ENCODE measurements at places on chromosomes 12 and 14.

- no peak for DNase-seq
Observed at GRCh38 chr14:61710853-61711817, 15.8 kb downstream of the HIF1A start.

- no peak for DNase-seq
Observed at GRCh38 chr12:68970951-68971350, 38.0 kb upstream of the CPM start.

DNA sequence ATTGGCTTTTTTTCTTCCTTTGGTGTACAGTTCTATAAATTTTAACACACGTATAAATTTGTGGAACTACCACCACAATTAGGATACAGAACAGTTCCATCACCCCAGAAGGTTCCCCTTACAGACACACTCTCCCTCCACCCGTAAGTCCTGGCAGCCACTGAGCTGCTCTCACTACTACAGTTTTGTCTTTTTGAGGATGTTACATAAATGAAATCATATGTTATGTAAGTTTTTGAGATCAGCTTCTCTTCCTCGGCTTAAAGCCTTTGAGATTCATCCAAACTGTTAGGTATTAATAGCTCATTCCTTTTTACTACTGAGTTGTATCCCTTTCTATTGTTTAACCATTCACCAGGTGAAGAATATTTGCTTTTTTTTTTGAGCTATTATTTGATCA lies 74.3 kb upstream of the SLC24A4 start:
- no peak for DNase-seq

DNA sequence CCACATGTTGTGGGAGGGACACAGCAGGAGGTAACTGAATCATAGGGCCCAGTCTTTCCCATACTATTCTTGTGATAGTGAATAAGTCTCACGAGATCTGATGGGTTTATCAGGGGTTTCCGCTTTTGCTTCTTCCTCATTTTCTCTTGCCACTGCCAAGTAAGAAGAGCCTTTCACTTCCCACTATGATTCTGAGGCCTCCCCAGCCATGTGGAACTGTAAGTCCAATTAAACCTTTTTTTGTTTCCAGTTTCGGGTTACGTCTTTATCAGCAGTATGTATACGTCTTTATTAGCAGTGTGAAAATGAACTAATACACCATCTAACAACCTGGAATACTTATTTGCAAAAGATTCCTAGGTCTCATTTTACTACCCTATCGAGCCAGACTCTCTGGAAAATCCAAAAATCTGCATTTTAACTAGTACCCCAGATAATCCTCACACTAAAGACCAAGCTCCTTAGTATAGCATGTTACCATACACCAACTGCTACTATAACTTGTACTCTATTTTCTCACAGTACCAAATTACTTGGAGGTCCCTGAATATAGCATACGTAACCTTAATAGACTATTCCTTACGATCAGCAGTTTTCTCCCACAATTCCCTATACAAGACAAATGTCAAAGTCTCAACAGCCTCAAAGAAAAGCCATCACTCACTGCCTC lies 11.5 kb downstream of the GTF2A1 start:
- no peak for DNase-seq

- DNase-seq: peak; percentile 23
Observed at GRCh38 chr14:104753528-104754212, 723 bp downstream of the SIVA1 start.

- no peak for DNase-seq
Observed at GRCh38 chr12:15114501-15114900, 106.7 kb downstream of the RERG start.

DNA sequence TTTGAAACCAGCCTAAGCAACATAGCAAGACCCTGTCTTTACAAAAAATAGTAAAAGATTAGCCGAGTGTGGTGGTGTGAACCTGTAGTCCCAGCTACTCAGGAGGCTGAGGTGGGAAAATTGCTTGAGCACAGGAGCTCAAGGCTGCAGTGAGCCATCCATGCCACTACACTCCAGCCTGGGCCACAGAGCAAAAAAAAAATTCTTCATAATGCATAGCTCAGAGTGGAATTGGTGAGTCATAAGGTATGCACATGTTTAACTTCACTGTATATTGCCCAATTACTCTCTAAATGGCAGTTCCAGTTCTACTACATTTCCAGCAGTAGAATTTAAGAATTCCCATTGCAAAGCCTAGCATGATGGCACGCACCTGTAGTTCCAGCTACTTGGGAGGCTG lies 26.8 kb upstream of the CLIP1 start:
- DNase-seq: peak; percentile 25

GRCh38 chr12:100414739-100415138 lies 57.9 kb downstream of the SLC17A8 start:
- DNase-seq: no peak

GRCh38 chr12:50326590-50327284 lies 43.4 kb upstream of the LIMA1 start:
- no peak for DNase-seq

- no peak for DNase-seq
Observed at GRCh38 chr14:86672080-86672479, 1142.1 kb downstream of the FLRT2 start.

DNA sequence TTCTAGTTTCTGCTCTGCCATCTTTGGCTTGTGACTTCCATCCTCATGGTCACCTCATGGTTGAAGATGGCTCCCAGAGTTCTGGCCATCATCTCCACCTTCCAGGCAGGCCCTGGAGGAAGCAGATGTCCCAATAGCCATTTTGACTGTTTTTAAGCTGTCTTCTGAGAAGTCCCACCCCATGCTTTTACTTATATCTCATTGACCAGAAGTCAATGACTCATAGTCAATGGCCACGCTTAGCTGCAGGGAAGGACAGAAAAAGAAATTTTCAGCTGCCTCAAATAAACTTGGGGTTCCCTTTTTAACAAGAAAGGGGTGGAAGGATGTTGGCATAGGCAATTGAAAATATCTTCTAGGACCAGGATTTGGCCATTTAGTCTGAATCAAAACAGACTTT lies 168.1 kb downstream of the AACS start:
- DNase-seq: no peak

DNA sequence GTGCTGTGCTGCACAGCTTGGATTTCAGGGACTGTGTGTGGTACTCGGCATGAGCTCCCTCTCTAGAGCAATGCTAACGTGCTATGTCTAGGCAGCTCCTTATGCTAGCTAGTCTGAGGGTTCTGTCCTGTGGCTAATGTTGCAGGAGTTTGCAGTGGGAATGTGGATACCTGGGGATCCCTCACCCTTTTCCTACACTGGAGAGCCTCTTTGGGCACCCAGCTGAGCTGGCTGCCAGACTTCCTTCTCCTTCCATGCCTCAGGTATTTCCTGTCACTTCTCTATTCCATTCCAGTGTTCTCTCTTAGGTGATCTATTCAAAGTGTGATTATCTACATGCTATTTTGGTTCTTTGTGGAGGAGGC lies 64.9 kb downstream of the FBXO33 start:
- no peak for DNase-seq

DNA sequence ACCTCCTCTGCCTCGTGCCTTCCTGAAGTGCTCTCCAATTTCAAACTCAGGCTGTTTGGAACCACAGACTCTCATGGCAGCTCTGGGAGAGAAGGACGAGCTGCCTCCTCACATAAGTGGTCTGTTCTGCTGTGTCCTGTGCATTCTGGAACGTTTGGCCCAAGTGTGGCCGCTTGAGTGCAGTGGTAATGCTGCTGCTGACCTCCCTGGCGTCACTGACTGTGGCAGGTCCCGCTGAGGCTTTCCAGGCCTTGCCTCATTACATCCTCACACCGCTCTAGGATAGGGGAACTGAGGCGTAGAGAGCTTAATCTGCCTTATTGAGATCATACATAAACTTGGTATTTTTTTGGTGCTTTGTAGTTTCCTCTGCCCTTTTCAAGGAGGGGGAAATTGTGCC lies 14.2 kb downstream of the CCDC92 start:
- DNase-seq: no peak

GRCh38 chr12:55172686-55173085 lies 46.5 kb downstream of the OR9K2 start:
- no peak for DNase-seq
